ENCODE measurements at places on chromosomes 3 and 15. TPM values are rescaled to one million over a fixed set of nuclear protein-coding genes. Genes with fewer than 3 reads are reported as not detected.

- peaks cover 2% of the 10 kb centered on the region for H3K4me1 ChIP-seq
- no peak overlapping the region for H3K27ac ChIP-seq
- no peaks in the 10 kb centered on the region for H3K27me3 ChIP-seq
- no peaks in the 10 kb centered on the region for H3K36me3 ChIP-seq
- DNase-seq: no peak
Measured at GRCh38 chr3:33424606-33425452, 15.4 kb downstream of the UBP1 start.

DNA sequence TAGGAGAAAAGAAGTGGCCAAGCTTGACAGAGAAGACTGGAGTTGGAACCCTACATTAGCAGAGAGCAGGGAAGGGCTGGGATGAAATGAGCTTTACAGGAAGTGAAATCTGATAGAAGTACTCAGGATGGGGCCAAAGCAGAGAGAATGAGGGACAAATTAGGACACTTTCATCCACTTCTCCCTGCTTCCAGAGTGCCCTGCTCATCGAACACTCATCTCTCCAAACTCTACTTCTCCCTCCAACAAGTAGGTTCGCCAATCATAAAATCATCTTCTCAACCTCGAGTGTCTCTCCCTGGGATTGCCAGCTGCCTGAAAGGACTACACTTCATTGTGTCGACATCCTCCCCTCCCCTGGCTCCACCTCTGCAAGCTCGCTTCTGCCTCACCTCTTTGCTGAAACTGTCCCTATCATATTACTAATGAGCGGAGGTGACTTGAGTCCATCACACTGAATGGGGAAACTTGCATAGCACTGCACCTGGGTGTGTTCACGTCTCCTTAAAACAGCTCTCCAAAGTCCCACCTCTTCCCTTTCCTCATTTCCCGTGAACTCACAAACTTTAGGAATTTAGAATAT lies 365.8 kb downstream of the FOXP1 start:
- no peaks in the 10 kb centered on the region for H3K27me3 ChIP-seq
- no peak overlapping the region for H3K4me3 ChIP-seq

- peaks cover 5% of the 10 kb centered on the region for H3K4me1 ChIP-seq
- no peak overlapping the region for H3K4me3 ChIP-seq
- H3K27ac ChIP-seq: no peak overlapping the region
- H3K36me3 ChIP-seq: no peaks in the 10 kb centered on the region
- no peaks in the 10 kb centered on the region for H3K27me3 ChIP-seq
Measured at GRCh38 chr3:8627201-8627940, 17.2 kb downstream of the SSUH2 start.

The ITGA11 gene
- 15.6 TPM for total RNA-seq

- H3K36me3 ChIP-seq: no peaks in the 10 kb centered on the region
- H3K4me3 ChIP-seq: no peak overlapping the region
- H3K27me3 ChIP-seq: no peaks in the 10 kb centered on the region
- no peak for DNase-seq
- peaks cover 3% of the 10 kb centered on the region for H3K4me1 ChIP-seq
Measured at GRCh38 chr3:41328926-41329325, 129.6 kb downstream of the CTNNB1 start.

DNA sequence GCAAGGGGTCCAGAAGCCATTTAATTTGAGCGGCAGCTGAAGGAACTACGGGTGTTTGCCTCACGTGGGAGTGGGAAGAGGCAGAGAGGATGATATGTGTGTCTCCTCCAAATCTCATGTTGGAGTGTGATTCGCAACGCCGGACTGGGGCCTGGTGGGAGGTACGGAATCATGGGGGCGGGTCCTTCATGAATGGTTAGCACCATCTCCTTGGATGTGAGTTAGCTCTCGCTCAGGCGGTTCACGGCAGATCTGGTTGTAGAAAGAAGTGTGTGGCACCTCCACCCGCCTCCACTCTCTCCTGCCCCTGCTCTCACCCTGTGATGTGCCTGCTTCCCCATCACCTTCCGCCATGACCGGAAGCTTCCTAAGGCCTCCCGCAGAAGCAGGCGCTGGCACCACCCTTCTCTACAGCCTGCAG lies 25.4 kb downstream of the XXYLT1 start:
- H3K4me1 ChIP-seq: peaks cover under 1% of the 10 kb centered on the region
- no peaks in the 10 kb centered on the region for H3K27me3 ChIP-seq
- H3K4me3 ChIP-seq: no peak overlapping the region
- DNase-seq: no peak
- no peak overlapping the region for H3K27ac ChIP-seq
- H3K36me3 ChIP-seq: no peaks in the 10 kb centered on the region

The FOXL2NB gene
- 100 TPM for total RNA-seq

DNA sequence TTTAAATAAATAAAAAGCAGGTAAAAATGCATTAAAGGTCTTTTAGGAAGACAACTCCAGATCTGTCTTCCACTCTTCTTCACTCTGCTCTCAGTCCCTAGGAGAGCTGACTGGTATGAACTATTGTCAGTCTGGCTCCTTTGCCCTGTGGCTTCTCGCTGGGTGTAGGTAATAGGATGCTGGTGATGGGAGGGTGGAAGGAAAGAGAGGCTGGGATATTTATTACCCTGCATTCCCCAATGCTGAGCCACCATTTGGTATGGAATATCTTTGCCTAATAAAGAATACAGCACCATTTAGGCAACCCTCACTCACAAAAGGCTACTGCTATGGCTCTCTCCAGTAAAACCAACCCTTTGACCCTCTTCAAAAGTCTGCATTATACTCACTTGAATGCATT lies 326.9 kb downstream of the CNTN3 start:
- no peaks in the 10 kb centered on the region for H3K27me3 ChIP-seq
- H3K4me1 ChIP-seq: no peaks in the 10 kb centered on the region
- no peak overlapping the region for H3K27ac ChIP-seq
- no peak for DNase-seq

The TRIM42 gene
- not detected for total RNA-seq

DNA sequence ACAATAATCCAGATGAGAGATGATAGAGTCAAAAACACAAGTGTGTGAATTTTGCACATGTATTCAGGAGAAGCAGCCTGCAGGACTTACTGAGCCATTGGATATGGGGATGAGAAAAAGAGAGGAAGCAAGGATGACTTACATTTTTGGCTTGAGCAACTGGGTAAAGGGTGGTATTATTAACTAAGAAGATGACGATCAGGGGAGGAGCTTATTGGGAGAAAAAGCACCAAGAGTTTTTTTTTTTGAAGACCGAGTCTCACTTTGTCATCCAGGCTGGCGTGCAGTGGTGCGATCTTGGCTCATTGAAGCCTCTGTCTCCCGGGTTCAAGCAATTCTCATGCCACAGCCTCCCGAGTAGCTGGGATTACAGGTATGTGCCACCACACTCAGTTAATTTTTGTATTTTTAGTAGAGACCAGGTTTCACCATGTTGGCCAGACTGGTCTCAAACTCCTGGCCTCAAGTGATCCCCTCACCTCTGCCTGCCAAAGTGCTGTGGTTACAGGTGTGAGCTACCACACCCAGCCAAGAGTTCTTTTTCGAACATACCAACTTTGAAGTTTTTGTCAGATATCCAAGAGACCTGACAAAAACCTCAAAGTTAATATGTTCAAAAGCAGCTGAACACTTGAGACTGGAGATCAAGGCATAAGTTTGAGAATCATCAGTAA lies 14.8 kb upstream of the SH3BP5 start:
- H3K36me3 ChIP-seq: no peaks in the 10 kb centered on the region
- H3K4me3 ChIP-seq: no peak overlapping the region
- no peak for DNase-seq
- H3K27ac ChIP-seq: no peak overlapping the region

Data from ovary (tissue), 10 donors.